SHP77 treated with DMSO at 0.1 percent for 48 hours (cell line): ENCODE measurements at places on chromosomes 12 and 14.

DNA sequence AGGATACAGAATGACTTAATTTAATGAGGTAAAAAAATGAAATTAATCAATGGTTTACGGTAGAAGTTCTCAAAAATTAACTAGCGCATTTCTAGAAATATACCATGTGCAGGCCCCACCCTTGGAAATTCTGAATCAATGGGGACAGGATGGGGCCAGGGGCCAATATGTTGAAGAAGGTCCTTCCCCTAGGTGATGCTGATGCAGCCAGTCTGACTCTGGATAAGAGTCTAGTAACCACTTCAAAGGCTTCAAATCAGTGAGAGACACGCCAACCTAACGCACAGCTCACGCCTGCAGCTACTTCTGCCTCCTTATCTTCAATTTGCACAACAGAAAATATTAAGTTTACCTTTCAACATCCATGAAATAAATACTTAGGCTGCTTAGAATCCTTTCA, 14.9 kb downstream of the GIT2 start:
- DNase-seq: no peak

DNA sequence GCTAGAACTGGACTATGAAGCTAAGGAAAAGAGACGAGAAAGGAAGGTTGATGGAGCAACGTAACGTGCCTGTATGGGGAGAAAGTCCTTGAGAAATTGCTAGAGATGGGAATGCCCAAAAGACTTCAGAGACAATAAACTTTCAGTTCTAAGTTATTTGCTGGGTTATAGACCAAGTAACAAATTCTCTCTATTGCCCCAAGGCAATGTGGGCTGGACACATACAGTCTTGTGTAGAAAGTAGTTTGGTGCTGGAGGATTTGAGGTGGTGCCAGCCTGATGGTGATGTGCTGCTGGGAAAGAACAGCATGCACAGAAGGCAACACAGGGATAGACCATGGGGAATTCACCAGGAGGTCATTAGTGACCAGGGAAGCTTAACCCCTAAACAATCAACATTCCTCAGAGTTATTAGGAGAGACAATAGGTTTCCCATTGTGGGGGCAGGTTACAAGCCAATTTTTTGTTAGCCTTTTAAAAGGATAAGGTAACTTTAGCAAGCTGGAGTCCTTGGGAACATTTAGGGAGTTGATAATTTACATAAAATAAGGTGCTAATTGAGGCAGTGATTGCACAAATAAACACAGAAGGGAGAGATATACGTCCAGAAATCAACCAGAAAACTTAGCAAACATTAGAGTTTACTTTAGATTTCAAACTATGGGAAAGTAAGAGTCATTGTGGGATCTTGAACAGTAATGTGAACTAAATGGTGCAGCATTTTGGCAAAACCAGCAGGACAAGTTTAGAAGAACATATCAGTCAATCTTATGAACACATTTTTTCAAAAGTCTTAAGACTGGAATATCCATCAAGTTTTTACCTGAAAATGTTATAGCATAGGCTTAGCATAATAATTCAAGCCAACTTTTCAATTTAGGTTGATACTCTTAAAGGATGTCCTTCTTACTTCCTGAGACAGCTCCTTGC, 61.4 kb downstream of the LMNTD1 start:
- DNase-seq: no peak

DNA sequence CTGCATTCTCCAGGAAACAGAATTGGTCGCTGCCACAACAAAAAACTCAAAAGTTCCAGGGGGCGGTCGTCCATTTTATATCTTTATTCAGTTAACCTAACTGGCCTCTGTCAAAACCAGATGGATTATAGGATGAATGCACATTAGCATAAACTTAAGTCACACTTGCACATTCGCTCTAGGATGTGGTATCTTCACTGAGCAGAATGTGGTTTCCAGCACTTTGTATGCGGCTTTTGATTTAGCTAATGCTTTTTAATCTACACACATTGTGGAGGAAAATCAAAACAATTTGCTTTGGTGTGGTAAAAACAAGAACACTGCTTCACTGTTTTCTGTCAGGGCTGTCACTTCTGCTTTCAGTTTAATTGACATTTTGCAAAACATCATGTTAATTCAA, 4.5 kb downstream of the TAS2R50 start:
- no peak for DNase-seq

DNA sequence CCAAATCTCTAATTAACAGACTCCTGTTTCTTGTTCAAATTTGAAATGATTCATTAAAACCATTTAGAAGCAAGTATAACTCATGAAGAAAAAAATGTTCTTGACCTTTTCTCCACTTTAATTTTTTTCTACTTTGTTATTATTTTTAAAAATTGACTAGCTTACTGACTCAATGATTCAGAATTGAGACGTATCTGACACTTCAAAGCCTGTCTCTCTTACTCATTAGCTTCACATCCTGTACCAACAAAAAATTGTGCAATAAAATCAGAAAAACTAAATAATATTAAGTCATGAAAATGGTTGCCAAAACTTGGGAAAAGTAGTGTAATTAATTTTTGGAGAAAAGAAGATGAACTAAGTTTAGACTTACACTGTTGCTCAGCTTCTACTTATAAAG, 331.2 kb downstream of the SLC16A7 start:
- no peak for DNase-seq

GRCh38 chr14:51442513-51443175, 202.6 kb downstream of the TMX1 start:
- no peak for DNase-seq
